ENCODE measurements at places on chromosomes 16 and 17. TPM values are rescaled to one million over a fixed set of nuclear protein-coding genes. Genes with fewer than 3 reads are reported as not detected.

Gene NPIPA8
- 0.59 TPM for total RNA-seq

Gene TPSAB1
- not detected for total RNA-seq

Gene TEDC2
- 19.6 TPM for total RNA-seq

Gene KCNH6
- total RNA-seq: not detected

Gene CACNG5
- total RNA-seq: not detected

Gene KRT32
- not detected for total RNA-seq

Gene PTX4
- not detected for total RNA-seq

Gene PRCD
- total RNA-seq: not detected

Gene CDH3
- total RNA-seq: 0.71 TPM

Gene HSD17B2
- not detected for total RNA-seq

Gene SHCBP1
- total RNA-seq: 38.4 TPM

Gene MYOCD
- not detected for total RNA-seq

Gene OTOP2
- total RNA-seq: not detected

Gene SCN4A
- 0.56 TPM for total RNA-seq
